MV-4-11 (cell line): ENCODE measurements at places on chromosomes 11 and 22.

- DNase-seq: no peak
These were observed 265.9 kb downstream of the LARGE1 start for GRCh38 chr22:33654173-33654895.

DNA sequence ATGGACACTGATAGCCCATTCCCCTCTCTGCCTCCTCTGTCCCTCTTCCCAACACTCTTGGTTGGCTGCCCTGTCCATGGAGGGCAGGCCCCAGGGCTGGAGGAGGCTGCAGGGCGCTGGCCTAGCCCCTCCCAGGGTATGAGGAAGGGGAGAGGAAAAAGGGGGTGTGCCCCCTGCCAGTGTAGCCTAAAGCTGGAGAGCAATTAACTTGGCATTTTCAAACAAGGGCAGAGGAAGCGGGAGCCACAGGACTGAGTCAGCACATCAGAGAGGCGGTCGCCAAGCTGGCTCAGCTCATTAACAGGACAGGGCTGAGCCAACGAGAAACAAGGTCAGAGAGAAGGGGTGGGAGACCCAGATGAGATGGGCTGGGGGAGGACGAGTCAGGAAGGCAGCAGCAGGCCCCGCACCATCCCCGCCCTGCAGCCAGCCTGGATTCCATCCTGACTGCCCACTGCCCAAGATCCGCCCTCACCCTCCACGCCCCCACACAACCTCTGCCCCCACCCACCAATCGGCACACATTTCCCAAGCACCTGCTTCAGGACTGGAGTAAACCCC lies 76.3 kb downstream of the BUD13 start:
- no peak for DNase-seq

DNA sequence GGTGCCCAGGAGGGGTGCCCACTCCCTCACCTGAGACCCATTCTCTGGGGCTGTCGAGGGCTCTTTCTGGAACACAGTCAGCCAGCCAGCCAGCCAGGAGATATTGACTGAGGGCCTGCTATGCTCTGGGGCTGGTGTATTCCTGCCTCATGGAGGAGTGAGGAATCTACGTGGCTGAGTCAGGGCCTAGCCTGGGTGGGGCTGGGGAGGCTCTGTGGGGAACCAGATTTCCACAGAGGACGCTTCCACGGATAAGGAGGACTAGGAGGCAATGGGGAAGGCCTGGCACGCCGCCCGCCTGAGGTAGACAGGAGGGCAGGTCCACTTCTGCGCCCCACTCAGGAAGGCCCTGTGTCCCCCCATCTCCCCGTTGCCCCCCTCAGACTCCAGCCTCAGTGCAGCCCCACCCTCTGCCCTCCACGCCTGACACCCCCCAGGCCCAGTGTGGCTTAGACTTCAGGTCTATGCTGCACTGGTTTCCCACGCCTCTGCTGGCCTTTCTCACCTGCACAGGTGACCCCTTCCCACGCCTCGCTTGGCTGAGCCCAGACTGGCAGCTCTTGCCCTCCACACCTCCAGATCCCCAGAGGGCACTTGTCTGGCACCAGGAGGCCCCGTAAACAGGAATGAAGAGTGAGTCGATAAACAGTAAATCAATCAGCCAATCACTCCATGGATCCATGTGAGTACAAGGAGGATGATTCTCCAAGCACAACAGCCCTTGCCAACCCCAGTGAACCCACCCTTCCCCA lies 37.5 kb downstream of the MACROD1 start:
- DNase-seq: no peak

DNA sequence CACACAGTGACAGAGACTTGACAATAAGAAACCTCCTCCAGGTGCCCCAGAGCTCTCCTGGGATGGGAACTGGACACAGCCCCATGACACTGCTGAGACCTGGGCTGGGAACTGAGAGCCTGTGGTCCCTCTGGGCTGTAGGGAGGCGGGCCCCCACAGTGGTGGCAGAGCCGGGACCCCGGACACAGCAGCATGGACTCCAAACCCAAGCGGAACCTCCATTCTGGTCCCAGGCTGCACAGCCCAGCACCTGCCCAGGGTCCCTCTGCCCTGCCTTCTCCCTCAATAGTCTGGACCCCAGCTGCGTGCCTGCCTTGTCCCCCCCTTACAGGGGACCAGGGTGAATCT lies 8.4 kb upstream of the APOBEC3H start:
- DNase-seq: no peak

DNA sequence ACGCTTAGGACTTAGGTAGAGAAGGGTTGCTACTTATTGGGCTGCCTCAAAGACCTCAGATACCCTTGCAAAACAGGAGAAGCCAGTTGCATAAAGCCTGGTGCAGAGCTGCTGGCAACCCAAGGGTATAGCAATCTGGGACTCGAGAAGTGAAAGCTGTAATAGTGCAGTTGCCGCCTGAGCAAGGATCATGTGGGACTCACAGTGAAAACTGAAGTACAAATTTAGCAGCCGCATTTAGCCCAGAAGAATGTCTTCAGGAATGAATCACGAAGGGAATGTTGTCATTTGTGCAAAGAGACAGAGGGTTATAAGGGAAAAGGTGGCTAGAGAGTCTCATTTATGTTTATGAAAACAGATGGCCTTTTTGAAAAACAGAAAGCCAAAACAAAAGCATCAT lies 267.2 kb downstream of the TENM4 start:
- peak; percentile 90 for DNase-seq

GRCh38 chr11:17391493-17392355 lies 3.3 kb upstream of the KCNJ11 start:
- DNase-seq: no peak

- DNase-seq: no peak
These were observed 43.7 kb downstream of the OR8B12 start for GRCh38 chr11:124499711-124500110.

DNA sequence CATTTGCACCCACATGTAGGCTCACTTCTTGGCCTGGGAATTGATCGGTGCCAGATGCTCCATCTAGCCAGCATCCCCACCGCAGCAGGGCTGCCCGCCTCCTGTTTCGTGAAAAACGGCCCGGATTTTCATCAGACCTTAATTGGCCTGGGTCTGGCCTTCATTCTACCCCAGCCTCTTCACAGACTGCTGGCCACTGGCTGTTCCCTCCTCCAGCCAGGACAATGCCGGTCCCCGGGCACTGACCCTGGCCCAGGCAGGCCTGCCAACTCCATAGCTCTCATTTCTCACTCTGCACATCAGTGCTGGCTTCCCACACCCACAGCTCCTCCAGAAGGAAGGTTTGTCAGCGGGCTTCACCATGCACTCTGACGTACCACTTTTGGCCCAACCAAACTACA lies 27.9 kb downstream of the TIMP3 start:
- DNase-seq: no peak

- DNase-seq: peak; percentile 38
These were observed 67.1 kb downstream of the CD82 start for GRCh38 chr11:44632466-44633123.

- DNase-seq: no peak
These were observed 2.8 kb downstream of the SMIM38 start for GRCh38 chr11:69158301-69159149.

GRCh38 chr11:128786507-128786906 lies 80.6 kb downstream of the KCNJ1 start:
- DNase-seq: no peak

- DNase-seq: peak; percentile 22
These were observed 397.8 kb downstream of the OPCML start for GRCh38 chr11:133134314-133135173.

GRCh38 chr22:20777420-20778177 lies 3.7 kb downstream of the SERPIND1 start:
- peak; percentile 72 for DNase-seq

- no peak for DNase-seq
These were observed 77.0 kb upstream of the FGF3 start for GRCh38 chr11:69896250-69896649.

DNA sequence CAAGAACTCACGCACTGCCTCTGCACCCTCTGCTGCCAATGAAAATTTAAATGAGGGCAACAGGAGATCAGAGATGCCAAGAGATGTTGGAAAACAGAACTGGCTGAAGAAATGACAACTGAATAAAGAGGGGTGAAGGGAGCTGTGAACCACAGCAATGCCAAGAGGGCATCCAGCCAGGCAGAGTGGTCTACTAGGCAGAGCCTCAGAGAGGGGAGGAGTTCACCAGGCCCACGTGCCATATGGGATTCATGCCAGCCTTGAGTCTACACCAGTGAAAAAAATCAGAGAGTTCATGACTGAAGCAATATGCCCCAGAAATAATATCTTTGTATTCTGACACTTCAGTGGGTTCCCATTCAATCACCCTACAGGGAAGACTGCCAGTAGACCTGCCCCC lies 4.4 kb downstream of the APOL2 start:
- DNase-seq: no peak

GRCh38 chr11:79845002-79845709 lies 404.3 kb upstream of the TENM4 start:
- DNase-seq: no peak

DNA sequence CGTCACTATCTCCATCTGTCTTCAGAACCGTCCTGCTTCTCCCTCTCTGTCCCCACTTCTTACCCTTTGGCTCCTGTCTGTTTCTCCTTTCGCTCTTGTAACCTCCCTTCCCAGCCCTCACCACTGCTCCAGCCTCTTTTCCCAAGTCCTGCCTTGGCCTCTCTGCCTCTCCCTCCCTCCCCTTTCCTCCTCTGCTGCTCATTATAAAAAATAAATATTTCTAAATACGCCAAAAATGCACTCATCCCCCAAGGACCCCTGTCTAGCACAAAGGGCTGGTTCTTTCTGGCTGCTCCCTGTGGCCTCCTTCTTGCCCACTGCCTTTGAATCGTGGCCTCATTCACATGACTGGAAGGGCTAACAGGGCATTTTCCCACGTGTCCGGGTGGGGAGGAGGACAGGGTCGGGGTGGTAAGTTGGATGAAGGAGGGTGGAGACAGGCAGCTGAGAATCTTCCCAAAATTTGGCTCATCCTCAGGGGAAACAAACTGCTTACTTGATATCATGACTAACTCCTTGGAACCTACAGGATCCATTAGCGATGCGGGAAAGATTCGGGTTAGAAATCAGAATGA lies 26.4 kb upstream of the OAF start:
- no peak for DNase-seq

DNA sequence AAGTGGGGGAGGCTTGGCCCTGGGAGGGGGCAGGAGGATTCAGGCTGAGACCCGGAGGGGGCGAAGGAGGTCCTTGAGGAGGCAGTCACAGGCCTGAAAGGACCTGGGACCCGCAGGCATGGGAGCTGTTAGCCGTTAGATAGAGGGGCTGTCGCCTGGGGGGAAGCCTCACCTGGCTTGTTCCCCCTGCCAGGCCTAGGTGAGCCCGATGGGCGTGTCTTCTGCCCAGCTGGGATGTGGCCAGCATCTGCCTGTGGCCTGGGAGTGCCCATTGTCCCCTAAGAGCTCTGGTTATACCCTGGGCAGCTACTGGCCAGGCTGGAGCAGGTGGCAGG lies 1.8 kb upstream of the DUSP8 start:
- DNase-seq: no peak

- no peak for DNase-seq
These were observed 201.2 kb upstream of the E2F8 start for GRCh38 chr11:19441752-19442553.

DNA sequence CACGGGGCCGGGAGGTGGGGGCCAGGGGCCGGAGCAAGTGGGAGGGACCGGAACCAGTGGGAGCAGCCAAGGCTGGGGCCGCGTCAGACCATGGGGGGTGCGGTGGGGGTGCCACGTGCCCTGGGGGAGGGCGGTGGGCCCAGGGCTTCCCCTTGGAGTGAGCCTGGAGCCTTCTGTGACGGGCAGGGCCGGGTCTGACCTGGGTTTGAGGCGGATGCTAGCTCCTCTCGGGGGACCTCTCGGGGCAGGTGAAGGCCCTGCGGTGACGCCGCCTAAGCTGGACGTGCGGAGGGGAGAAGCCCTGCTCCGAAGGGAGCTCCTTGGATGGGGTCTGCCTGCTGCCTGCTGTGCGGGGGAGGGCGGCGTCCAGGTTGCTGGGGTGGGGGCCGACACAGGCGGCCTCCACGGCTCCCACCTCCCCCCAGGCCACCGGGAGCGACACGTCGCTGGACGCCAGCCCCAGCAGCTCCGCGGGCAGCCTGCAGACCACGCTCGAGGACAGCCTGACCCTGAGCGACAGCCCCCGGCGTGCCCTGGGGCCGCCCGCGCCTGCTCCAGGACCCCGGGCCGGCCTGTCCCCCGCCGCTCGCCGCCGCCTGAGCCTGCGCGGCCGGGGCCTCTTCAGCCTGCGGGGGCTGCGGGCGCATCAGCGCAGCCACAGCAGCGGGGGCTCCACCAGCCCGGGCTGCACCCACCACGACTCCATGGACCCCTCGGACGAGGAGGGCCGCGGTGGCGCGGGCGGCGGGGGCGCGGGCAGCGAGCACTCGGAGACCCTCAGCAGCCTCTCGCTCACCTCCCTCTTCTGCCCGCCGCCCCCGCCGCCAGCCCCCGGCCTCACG lies 115.0 kb downstream of the CACNA1I start:
- DNase-seq: no peak

DNA sequence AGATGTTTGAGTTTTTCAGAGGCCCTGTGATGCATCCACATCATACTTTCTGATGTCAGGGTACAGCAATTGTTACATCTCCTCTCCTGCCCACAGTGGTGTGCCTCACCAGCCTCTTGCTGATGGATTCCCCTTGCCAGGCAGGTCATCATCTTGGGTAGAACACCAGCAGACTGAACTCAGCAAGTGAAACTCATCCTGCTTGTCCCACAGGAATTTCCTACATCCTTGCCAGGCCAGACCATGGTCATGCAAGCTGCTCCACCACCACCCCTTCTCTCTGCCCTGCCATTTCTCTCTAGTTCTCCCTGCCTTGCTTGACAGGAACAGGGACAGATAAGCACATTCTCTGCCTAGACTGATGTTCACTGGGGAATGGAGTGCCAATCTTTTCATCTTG lies 85.9 kb downstream of the PAX6 start:
- DNase-seq: no peak

- DNase-seq: no peak
These were observed 1248.0 kb upstream of the CNTN5 start for GRCh38 chr11:97772705-97773104.

GRCh38 chr11:115471367-115471766 lies 32.8 kb downstream of the CADM1 start:
- peak; percentile 14 for DNase-seq

GRCh38 chr11:73189723-73190556 lies 28.1 kb upstream of the P2RY2 start:
- no peak for DNase-seq

DNA sequence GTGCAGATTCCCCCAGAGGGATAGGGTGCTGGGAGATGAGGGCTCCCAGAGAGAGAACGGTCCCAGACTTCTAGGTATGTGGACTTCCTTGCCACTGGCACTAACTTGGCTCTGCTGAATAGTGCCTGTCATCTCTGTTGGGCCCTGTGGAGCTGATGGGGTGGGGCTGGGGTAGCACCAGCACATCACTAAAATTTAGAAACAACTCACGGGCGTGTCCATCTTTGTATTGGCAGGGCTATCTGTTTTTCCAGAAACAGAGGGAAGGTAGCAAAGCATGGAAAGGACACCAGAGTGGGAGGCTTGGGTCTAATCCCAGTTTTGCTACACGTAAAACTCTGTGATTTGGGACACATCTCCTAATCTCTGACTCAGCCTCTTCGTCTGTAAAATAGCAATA lies 25.8 kb downstream of the SWAP70 start:
- DNase-seq: no peak

- peak; percentile 19 for DNase-seq
These were observed 107.8 kb downstream of the PTPRJ start for GRCh38 chr11:48087974-48088681.

- no peak for DNase-seq
These were observed 20.8 kb upstream of the APOBEC3A start for GRCh38 chr22:38936562-38936961.

GRCh38 chr11:130801333-130802122 lies 114.8 kb downstream of the SNX19 start:
- no peak for DNase-seq
